ENCODE measurements at places on chromosomes 1 and 21. TPM values are rescaled to one million over a fixed set of nuclear protein-coding genes. Genes with fewer than 3 reads are reported as not detected.

DNA sequence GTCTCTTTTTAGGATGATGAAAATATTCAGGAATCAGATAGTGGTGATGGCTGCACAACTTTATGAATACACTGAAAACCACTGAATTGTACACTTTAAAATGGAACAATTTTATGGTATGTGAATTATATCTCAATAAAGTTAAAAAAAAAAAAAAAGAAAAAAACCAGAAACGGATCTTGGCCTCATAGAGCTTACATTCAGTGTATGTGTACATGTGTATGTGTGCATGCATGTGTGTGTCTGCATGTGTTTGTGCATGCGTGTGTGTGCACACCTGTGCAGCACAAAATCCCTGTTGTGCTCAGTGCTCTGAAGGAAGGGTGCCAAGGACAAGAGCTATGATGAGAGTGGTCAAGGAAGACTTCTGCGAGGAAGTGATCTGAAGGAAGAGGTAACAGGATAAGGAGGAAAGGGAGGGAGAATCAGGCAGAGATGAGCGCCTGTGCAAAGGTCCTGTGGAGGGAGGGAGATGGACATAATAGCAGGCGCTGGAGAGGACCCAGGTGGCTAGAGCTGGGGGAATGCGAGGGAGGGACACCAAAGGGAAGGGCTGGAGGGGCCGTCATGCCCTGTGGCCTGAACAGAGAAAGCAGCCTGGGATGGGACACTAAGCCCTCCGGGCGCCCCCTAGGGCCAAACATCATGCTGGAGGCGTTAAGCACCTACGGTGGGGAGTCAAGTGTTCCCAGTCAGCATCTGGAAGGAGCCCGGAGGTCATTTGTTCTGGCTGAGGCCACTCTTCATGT is 25.2 kb downstream of the NKAIN1 start:
- no peak for DNase-seq

DNA sequence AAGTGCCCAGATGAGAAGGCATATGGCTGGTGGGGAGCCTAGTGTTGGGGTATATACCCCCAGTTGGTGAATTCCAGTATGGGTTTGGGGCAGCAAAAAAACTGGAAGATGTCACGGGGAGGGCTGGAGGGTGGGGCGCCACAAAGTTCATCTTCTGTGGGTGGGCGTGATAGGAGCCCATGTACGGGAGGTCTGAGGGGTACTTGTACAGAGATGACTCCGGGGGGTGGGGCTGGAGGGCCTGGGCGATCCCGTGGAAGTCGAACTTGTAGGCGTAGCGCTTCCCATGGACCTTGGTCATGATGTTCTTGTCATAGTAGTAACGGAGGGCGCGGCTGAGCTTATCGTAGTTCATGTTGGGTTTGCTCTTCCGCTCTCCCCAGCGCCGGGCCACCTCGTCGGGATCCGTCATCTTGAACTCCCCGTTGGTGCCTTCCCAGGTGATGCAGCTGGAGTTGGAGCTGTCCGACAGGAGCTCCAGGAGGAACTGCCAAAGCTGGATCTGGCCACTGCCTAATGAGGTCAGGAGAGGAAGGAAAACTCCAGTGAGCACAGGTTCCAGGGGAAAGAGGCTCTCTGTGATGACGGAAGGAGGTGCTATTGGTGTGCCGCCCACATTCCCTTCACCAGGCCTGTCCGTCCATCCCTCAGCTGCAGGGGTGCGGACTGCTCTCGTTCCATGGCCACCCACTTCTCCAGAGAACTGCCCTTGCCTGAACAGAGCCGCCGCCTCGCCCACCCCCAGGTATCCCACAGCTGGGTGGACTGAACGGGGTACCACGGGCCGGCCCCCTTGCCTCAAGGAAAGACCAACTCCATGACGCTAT is 114.7 kb downstream of the ERG start:
- DNase-seq: no peak

GRCh38 chr1:173163222-173163621 is 43.9 kb downstream of the TNFSF4 start:
- no peak for DNase-seq

DNA sequence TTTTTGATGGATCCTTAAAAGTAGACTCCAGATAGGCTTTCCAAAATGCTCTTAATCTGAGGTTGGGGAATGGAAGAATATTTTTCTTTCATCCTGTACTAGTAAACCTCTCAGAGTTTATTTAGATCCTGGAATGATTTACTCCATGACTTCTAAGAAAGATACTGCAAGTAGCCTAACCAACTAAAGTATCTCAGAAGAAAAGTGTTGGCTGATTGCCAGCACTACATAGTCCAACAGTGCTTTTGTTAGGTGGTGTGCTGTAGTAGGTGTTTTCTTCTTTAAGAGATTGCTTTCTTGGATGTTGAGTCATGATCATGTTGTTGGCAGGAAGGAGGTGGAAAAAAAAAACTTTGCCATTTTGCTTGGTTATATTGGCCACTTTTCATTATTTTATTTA is 119.8 kb downstream of the OSBPL9 start:
- DNase-seq: no peak

- DNase-seq: no peak
Observed at GRCh38 chr1:1752190-1752589, 26.1 kb downstream of the NADK start.

GRCh38 chr1:87072904-87073303 is 158.5 kb downstream of the HS2ST1 start:
- no peak for DNase-seq

GRCh38 chr1:40395190-40396175 is 22.0 kb downstream of the SMAP2 start:
- DNase-seq: no peak

- DNase-seq: no peak
Observed at GRCh38 chr1:3003039-3003940, 18.0 kb upstream of the ACTRT2 start.

GRCh38 chr1:178266113-178266512 is 172.2 kb downstream of the RASAL2 start:
- no peak for DNase-seq

GRCh38 chr1:224358237-224358636 is 1.6 kb downstream of the CNIH4 start:
- DNase-seq: no peak

GRCh38 chr1:151158751-151159251 is 2.4 kb downstream of the TNFAIP8L2 start:
- DNase-seq: no peak

GRCh38 chr1:177915641-177916040 is 54.2 kb downstream of the SEC16B start:
- DNase-seq: no peak

DNA sequence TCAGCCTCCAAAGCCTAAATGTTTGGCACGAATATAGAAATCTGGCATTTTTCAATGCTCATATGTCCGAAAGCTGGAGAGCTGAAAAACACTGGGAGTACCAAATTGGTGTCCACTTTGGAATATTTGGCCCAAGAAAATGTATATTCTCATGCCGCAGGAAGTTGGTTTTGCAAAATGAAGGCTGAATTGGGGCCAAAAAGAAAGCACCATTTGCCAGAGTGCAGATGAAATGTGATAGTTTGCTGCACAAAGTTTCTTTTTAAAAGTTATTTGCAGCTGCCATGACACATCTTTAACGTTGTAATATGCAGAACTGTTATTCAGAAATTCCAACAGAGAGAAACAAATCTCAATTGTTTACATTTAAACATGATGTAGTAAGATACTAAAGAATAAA is 124.2 kb upstream of the LYPLAL1 start:
- no peak for DNase-seq

GRCh38 chr21:46122237-46122671 is 24.3 kb downstream of the COL6A2 start:
- DNase-seq: no peak

- DNase-seq: no peak
Observed at GRCh38 chr1:22188436-22188835, 45.5 kb upstream of the WNT4 start.

- DNase-seq: no peak
Observed at GRCh38 chr1:205936311-205936710, 6.9 kb downstream of the SLC26A9 start.

GRCh38 chr1:18994381-18994780 is 37.9 kb upstream of the IFFO2 start:
- no peak for DNase-seq

GRCh38 chr1:102586022-102586421 is 522.3 kb downstream of the COL11A1 start:
- DNase-seq: no peak

- peak; percentile 79 for DNase-seq
Observed at GRCh38 chr1:10178597-10179405, 31.6 kb upstream of the KIF1B start.

DNA sequence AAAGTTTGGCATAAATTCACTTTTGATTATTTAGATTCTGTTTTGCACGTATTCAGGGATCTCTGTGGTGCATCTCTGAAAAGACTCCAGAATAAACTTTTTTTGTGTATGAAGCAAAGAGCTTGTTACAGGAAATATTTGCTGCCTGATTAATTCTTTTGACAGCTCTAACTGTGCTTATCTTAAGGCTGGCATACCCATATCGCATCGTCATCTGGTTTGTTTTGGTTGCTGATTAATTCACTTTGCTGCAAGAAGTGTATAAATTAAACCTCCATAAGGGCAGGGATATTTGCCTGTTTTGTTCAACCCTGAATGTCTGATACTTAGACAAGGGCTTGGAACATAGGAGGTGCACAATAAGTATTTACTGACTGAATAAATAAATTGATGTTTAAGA is 17.5 kb upstream of the DUSP10 start:
- DNase-seq: no peak

GRCh38 chr1:117363571-117364048 is 3.6 kb upstream of the MAN1A2 start:
- no peak for DNase-seq

GRCh38 chr1:111417755-111418154 is 9.8 kb downstream of the OVGP1 start:
- no peak for DNase-seq

GRCh38 chr1:82366689-82367088 is 566.0 kb downstream of the ADGRL2 start:
- no peak for DNase-seq

- no peak for DNase-seq
Observed at GRCh38 chr1:32224285-32224684, 2.1 kb downstream of the EIF3I start.

- DNase-seq: no peak
Observed at GRCh38 chr1:211548321-211549091, 30.5 kb downstream of the SLC30A1 start.

DNA sequence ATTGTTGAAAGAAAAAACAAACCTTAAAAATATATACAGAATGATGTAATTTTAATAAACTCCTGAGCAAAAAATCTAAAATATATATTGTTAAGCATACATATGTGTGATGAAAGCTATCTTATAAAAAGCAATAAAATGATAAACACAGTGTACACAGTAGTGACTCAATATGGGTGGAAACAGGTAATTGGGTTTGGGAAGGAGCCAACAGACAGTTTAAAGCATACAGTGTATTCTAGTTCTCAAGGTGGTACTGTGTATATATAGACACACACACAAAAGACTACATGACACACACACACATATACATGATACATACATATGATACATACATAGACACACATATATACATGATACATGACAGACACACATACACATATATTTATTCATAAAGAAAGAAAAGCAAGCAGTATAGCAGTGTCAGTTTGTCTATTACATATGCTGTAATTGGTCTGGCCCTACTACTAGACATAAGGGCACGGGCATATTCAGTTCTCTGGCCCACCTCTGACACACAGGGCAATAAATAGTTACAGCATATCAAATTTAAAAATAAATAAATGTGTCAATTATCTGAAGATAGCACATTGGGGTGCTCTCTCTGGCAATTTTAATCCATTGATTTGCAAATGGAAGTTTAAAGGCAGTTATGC is 330.2 kb downstream of the S1PR1 start:
- no peak for DNase-seq

DNA sequence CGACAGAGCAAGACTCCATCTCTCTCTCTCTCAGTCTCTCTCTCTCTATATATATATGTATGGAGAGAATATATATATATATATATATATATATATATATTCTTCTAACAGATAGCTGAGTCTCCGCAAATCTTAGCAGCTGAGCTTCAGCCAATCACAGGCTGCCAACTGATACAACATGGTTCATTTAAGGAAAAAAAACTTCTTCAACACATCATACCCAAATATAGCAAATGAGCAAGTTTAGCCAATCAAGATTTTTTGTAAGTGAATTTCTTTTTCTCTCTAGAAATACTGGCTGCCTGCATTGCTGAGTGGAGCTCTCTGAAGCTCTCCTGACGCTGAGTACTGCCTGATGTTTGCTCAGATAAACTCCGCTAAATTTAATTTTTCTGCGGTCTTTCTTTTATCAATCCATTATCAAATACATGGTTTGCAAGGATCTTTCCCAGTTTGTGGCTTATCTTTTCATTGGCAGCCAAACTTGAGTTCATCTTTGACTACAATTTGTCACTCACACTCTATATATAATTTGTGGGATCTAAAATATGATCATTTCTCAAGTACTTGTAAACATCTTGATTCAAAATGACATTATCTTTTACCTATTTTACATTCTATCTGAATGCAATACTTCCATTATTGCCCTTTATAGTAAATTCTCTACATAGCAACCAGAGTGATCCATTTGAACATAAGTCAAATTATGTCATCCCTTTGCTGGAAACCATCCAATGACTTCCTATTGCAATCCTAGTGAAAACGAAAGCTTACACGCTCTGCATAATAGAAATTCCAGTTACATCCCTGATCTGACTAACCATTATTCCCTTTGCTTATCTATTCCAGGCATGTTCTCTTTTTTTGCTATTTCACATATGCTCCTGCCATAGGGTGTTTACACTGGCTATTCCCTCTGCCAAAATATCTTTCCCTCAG is 2131.7 kb downstream of the MRPL39 start:
- DNase-seq: peak; percentile 9

GRCh38 chr1:116361648-116362047 is 11.4 kb upstream of the ATP1A1 start:
- DNase-seq: no peak

- no peak for DNase-seq
Observed at GRCh38 chr1:8023287-8023994, 2.7 kb downstream of the ERRFI1 start.

DNA sequence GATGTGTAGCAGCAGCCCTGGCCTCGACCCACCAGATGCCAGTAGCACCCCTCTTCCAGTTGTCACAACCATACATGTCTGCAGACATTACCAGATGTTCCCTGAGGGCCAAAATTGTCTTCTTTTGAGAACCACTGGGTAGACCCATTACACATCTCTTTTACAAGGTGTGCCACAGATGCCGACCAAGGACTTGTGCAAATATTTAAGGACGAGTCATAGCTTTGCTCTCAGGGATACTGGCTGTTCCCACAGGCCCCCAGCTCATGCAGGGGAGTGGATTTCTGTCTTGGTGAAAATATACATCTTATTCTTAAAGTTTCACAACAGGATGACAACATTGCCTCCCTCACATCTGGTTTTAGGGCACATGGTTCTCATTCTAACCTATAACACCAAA is 59.4 kb upstream of the ZBTB18 start:
- no peak for DNase-seq

Gene GBP7
- not detected for total RNA-seq

Gene NEXN
- 1.8 TPM for total RNA-seq

Gene TOR1AIP1
- 74.7 TPM for total RNA-seq

Gene LAD1
- 0.17 TPM for total RNA-seq

Gene ZC3H11A
- total RNA-seq: 95.3 TPM

Gene FAM3B
- 0.59 TPM for total RNA-seq

Gene OR2W3
- 2.1 TPM for total RNA-seq

Gene RIIAD1
- 2.1 TPM for total RNA-seq

Gene C1QTNF12
- 2.7 TPM for total RNA-seq

Gene LAMB3
- total RNA-seq: 1.3 TPM

Gene ANGPTL3
- total RNA-seq: 0.22 TPM

Gene KLHL20
- 27.5 TPM for total RNA-seq

Gene SPRR2B
- total RNA-seq: not detected

Gene ESRRG
- 42.7 TPM for total RNA-seq

Gene ETV3L
- 0.11 TPM for total RNA-seq
